Stimulated activated CD8-positive, alpha-beta memory T cell treated with anti-CD3 and anti-CD28 coated beads, Interleukin-4, amount 100 ng/mL, for 1 hour (primary cell): ENCODE measurements at places on chromosomes 12 and 14.
A peak's percentile ranks its signal among the peaks of the same experiment; 100 is the strongest.

DNA sequence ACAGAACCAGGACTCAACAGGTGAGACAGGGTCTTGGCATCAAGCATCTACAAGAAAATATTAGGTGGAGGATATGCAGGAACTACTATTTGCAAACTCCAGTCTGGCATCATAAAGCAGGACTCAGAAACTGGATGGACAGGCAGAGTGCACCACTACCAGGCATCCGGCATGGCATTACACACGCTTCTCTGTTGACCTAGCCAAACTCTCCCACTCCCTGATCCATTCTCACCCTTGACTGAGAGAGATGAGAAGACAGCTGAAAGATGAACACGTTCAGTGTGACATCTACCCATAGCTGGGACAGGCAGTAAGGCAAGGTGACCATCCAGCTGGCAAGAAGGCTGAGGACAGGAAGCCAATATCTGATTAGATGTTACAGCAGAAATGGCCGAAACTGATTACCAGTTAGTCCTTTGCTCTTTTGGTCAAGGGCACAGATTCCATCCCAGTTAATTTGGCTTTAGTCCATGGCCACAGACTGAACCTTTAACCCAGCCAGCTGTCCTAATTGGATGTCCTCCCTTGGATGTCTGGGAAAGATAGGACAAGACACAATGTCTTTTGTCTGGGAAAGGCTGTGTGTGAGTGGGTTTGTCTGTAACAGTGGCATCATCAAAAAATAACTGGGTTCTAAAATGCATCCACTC lies 71.6 kb downstream of the BBS10 start:
- DNase-seq = no peak

- DNase-seq = no peak
Observed at GRCh38 chr14:95901054-95901453, 24.4 kb downstream of the TUNAR start.

DNA sequence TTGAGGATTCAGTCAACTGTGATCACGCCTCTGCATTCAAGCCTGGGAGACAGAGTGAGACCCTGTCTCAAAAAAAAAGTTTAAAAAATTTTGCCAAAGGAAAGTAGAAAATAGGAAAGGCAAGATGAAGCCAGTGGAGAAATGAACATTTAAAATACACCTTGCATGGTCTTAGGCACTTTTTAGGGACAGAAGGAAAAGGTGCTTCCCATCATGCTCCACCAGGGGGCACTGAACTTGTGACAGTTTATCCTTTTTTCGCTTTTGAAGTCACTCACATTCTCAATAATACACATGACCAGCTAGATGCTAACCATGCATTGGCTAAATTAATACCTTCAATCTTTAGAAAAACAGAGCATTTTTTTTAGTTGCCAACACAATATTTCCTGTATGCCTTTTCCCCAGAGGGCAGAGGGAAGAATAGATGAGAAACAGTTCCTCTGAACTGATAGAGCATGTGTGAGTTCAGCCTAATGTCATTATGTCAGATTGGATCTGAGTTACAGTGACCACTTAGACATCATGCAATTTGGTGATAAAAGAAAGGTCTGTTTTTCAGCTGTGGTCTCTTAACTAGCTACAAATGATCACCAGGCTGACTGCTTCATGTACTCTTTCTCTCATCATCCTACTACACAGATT lies 221.8 kb upstream of the SSTR1 start:
- DNase-seq = peak; percentile 32

- DNase-seq = no peak
Observed at GRCh38 chr14:43155258-43155657, 1351.8 kb downstream of the FSCB start.

DNA sequence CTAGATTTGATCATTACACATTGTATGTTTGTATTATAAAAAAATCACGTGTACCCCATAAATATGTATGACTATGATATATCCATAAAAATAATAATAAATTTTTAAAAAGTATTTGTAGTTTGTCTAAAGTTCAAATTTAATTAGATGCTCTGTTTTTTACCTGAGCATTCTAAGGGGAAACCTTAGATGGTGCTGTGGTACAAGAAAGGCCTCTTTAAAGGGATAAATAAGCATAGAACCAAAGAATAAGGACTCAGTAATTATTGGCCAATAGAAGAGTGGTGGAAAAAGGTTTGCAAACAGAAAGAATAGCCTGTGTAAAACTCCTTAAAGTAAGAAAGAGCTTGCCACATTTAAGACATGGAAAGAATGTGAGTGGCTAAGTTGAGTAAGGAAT lies 580.1 kb upstream of the SEL1L start:
- no peak for DNase-seq

- DNase-seq = no peak
Observed at GRCh38 chr14:20706657-20707355, 18.2 kb downstream of the ANG start.

GRCh38 chr12:4178424-4179170 lies 95.0 kb upstream of the CCND2 start:
- DNase-seq = no peak

- DNase-seq = no peak
Observed at GRCh38 chr12:104463368-104463767, 6.6 kb downstream of the CHST11 start.

- no peak for DNase-seq
Observed at GRCh38 chr12:126163984-126164383, 1098.7 kb downstream of the AACS start.

DNA sequence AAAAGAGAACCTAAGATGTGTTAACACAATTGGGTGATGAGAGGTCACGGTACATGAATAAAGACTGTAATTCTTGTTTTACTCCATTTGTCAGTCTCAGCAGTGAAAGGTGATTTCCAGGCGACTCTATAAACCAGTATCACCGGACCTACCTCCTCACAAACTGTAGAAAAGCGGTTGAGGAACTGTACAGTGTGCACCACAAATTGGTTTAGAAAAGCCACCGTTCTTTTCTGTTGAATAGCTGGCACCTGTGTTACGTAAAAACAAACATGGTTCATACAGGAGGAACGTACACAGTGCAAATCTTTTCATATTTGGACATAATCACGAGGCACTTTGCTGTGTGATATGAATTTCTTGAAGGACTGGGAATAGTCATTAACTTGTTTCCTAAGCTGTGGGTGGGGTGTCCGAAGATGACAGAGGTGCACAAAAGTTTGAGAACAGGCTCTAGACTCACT lies 663 bp downstream of the WASHC3 start:
- DNase-seq = no peak

DNA sequence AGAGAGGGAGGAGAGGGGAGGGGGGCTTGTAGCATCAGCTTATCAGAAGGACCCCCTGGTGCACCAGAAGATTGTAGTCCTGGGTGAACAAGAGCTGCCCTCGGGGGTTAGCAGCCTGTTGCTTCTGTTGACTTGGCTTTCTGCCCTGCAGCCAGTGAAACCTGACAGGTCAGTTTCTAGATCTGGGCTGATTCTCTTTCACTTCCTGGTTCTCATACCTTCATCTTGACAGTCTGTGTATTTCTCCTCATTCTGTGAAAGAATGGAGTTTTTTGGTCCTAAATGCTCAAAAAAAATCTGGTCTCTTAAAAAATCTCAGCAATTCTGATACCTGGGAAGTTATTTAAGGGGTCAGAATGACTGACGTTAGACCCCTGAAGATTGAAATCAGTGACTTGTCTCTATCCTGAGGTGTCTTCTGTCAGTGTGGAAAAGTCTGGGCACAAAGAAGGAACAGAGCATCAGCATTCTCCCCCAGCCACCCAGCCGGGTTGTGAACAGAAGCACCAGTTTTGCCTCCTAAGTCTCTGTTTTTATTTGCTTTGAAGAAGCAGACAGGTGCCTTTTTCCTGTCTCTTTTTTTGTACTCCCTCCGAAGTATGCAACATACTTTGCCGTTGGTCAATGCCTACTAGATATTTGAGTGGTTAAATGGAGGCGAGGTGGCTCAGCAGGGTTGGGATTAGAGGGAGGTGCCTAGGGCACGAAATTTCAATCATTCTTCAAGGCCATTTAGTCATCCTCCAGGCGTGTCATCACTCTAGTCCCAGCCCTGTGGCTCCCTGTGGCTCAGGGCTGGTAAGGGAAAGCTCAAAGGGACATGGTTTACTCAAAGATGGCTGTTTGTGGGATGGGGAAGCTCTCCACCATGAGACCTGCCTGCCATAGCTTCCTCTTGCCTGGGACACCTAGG lies 24.0 kb downstream of the TTC9 start:
- no peak for DNase-seq

- peak; percentile 38 for DNase-seq
Observed at GRCh38 chr12:100163416-100164152, 20.9 kb upstream of the BLTP3B start.

DNA sequence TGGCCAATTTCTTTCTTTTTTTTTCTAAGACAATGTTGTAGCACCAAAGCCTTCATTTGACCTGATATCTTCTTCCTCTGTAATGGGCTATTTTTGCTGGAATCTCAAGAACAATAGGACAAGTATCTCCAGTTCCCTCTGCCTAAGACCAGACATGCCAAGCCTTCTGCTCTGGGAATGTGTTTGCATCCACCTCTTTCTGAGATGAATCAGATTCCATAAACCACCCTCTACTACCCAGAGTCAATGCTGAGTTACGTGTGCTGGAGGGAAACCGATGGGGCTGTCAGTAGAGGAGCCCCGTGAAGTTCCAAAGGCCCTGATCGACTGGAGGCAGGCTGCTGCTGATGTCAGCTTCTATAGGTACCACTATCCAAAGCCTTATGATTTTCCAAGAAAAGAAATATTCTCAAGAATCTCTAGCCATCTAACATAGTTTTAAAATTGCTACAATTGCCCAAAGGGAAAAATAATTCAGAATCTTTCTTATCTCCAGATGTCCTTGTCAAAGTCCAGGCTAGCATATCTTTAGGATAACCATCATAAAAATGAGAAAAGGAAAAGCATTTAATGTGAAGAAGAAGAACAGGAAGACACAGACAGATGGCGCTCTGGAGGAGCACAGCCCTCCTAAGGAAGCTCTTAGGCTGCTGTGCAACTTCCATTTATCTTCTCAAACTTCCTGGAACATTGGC lies 101.9 kb downstream of the SLC8A3 start:
- DNase-seq = no peak

DNA sequence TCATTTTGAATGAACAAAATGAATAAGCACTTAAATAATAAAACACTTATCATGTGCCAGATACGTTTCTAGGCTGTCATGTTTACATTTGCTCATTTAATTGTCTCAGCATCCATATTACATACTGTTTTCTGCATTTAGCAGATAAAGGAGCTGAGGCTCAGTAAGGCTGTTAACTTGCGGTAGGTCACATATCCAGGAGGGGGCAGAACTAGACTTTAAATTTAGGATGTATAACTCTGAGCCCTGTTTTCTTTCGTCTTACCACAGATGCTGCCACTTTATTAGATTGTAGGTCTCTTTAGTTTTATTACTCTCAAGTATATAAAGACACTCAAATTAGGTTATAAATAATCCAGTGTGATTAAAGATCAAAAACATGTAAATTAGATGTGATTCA lies 17.7 kb downstream of the IRAK4 start:
- no peak for DNase-seq

- DNase-seq = no peak
Observed at GRCh38 chr14:88029500-88029899, 24.6 kb downstream of the GPR65 start.

DNA sequence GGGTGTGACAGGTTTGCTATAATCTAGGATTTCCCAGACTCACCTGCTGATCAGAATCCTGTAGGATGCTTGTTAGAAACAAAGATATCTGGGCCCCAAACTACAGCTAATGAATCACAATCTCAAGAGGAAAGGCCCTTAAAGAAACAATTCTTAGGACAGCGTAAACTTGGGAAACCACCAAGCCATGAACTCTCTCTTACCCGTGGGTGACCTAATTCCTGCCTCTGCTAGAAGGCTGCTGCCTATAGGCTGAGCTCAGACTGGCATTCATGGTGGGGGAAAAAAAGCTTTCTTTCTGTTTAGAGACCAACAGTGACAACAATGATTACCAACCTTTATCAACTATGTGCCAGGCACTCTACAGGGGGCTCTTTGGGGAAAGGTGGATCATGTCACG lies 213.9 kb upstream of the FKBP4 start:
- DNase-seq = no peak

- DNase-seq = no peak
Observed at GRCh38 chr12:118220702-118221101, 84.8 kb downstream of the PEBP1 start.

- DNase-seq = no peak
Observed at GRCh38 chr12:104475271-104475670, 18.5 kb downstream of the CHST11 start.

- no peak for DNase-seq
Observed at GRCh38 chr14:100988956-100989355, 85.4 kb upstream of the RTL1 start.

GRCh38 chr14:23302290-23303225 lies at the start of gene PPP1R3E:
Gene PPP1R3E, minus strand, starts transcription at chr14:23302859. Its CDS starts 283 bp downstream, at chr14:23302576.
- DNase-seq = peak; percentile 75

- no peak for DNase-seq
Observed at GRCh38 chr14:22519877-22520685, 68.9 kb downstream of the DAD1 start.

GRCh38 chr14:76007852-76008251 lies 22.3 kb downstream of the IFT43 start:
- no peak for DNase-seq

GRCh38 chr12:43333644-43334043 lies 218.4 kb downstream of the ADAMTS20 start:
- DNase-seq = no peak

DNA sequence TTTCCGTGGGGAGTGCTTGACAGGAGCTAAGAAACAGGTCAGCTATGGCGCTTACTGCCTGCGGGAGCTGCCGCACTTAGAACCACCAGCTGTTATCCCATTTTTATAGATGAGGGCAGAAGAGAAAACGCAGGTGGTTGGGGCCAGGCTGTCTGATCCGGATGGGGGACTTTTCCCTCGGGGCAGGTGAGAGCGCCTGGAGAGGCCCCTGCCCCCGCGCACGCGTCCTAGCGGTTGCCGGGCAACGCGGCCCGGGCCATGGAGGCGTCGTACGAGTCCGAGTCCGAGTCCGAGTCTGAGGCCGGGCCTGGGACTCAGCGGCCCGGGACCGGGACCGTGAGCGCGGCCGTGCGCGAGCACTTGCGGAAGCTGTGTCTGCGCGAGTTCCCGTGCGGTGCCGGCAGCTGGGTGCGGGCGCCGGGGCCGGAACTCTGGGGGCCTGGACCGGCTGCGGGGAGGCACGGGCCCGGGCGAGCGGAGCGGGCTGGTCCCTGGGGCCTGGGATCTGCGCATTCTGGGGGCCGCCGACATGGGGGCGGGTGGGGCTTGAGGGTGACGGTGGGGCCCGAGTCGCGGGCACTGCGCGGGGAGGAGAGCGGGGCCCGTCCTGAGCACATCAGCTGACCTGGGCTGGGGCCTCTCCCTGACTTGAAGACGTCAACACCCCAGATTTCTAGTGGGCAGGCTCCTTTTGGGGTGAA lies at the start of gene LRRC43:
Gene LRRC43 (plus strand): TSS at position 237 of the 701 bp plus-strand sequence. CDS start 22 bp downstream, at position 259.
- no peak for DNase-seq
